Thymus (tissue), 14 donors: ENCODE measurements at places on chromosomes 3 and 15.
A peak's percentile ranks its signal among the peaks of the same experiment; 100 is the strongest.

DNA sequence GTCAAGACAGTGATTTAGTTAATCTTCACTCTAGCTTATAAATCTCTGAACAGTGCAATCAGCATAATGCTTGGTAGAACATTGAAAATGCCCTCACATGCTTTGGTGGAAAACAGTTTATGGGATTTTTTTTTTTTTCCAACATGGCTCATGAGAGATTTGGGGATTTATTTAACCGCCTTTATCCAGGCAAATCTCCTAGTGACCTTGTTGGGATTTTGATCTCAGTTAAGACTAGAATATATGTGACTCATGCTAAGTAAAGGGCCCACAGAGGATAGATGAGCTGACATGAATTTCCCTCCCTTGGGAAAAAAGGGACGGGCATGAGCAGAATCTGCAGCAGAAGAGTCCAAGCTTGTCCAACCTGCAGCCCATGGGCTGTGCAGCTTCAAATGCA, 18.7 kb downstream of the LRTM1 start:
- H3K36me3 ChIP-seq: no peaks in the 10 kb centered on the region
- H3K27ac ChIP-seq: no peak overlapping the region
- DNase-seq: no peak
- no peaks in the 10 kb centered on the region for H3K4me1 ChIP-seq
- no peak overlapping the region for H3K4me3 ChIP-seq

DNA sequence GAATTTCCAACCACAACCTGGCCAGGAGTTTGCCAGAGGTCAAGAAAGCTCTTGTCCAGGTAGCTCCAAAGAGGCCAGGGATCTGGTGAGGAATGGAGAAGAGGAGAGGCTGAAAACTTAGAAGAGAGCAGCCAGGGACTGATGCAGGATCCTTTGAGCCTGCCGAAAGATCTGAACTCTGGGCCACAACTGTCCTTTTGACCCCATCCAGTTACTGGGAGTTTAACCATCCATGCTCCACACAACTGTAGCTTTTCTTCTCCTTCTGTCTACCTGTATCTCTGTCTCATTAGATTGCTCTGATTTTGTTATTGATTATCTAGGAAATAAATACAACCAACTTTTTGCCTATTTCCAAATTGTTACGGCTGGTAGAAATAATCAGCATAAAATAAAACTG, 36.7 kb downstream of the DAZL start:
- H3K27me3 ChIP-seq: no peaks in the 10 kb centered on the region
- no peak overlapping the region for H3K4me3 ChIP-seq
- DNase-seq: no peak
- no peaks in the 10 kb centered on the region for H3K4me1 ChIP-seq

DNA sequence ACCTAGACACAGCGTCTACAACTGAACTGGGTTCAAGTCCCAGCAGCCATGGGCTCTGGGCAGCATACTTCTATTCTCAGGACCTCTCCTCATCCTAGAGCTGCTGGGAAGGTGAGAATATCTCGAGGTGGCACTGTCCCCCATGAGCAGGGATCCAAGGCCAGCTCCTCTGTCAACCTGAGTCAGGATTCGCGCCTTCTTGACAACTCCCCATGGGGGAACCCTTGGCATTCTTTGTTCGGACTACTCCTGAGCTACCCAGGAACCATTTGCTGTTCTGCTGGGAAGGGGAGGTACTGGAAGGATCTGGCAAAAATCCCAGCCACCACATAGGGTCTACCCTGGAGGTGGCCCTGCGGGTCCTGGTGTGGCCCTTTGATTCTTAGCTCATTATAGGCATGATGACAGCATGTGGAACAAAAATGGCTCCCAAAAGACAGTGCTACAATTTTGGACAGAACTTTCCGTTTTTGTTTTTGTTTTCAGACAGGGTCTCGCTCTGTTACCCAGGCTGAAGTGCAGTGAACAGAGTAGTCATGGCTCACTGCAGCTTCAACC, 22.3 kb downstream of the PLXNB1 start:
- no peaks in the 10 kb centered on the region for H3K36me3 ChIP-seq
- H3K27me3 ChIP-seq: no peaks in the 10 kb centered on the region
- H3K4me1 ChIP-seq: no peaks in the 10 kb centered on the region

GRCh38 chr15:74878273-74878672, 5.1 kb upstream of the SCAMP2 start:
- no peaks in the 10 kb centered on the region for H3K36me3 ChIP-seq
- no peak for DNase-seq
- H3K4me1 ChIP-seq: peaks cover 7% of the 10 kb centered on the region
- no peak overlapping the region for H3K4me3 ChIP-seq
- no peak overlapping the region for H3K27ac ChIP-seq
- no peaks in the 10 kb centered on the region for H3K27me3 ChIP-seq

GRCh38 chr15:64274341-64274950, 81.5 kb downstream of the CSNK1G1 start:
- H3K36me3 ChIP-seq: no peaks in the 10 kb centered on the region
- H3K4me3 ChIP-seq: no peak overlapping the region
- no peak overlapping the region for H3K27ac ChIP-seq
- no peaks in the 10 kb centered on the region for H3K27me3 ChIP-seq
- H3K4me1 ChIP-seq: no peaks in the 10 kb centered on the region
- DNase-seq: peak; percentile 28

DNA sequence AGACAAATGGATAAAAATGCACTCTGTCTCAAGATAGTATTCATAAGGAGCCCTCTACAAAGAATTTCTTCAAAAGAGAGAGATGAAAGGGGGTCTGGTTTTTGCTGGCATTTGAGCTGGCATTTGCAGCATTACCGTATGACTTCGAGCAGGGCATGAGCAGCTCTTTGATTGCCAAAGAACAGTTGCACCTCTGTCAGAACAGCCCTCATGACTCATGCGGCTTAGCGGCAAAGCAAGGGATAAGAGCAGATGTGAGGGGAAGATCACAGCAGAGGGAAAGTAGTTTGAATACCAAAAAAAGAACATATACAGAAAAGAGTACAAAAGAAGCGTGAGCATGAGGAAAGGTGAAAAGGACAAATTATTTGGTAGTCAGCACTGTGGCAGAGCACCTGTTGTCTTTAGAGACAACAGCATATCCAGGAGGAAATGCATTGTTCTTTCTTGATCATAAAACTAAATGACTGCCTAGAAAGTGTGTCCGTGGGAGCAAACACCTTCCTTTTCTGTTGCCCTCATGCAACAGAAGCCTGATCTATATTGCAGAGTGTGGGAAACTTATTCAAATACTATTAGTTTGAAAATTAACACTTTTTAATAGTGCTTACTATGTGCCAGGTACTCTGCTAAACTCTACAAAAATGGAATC, 80.5 kb upstream of the SLC24A5 start:
- no peak for DNase-seq
- H3K4me3 ChIP-seq: no peak overlapping the region
- no peak overlapping the region for H3K27ac ChIP-seq
- no peaks in the 10 kb centered on the region for H3K36me3 ChIP-seq

DNA sequence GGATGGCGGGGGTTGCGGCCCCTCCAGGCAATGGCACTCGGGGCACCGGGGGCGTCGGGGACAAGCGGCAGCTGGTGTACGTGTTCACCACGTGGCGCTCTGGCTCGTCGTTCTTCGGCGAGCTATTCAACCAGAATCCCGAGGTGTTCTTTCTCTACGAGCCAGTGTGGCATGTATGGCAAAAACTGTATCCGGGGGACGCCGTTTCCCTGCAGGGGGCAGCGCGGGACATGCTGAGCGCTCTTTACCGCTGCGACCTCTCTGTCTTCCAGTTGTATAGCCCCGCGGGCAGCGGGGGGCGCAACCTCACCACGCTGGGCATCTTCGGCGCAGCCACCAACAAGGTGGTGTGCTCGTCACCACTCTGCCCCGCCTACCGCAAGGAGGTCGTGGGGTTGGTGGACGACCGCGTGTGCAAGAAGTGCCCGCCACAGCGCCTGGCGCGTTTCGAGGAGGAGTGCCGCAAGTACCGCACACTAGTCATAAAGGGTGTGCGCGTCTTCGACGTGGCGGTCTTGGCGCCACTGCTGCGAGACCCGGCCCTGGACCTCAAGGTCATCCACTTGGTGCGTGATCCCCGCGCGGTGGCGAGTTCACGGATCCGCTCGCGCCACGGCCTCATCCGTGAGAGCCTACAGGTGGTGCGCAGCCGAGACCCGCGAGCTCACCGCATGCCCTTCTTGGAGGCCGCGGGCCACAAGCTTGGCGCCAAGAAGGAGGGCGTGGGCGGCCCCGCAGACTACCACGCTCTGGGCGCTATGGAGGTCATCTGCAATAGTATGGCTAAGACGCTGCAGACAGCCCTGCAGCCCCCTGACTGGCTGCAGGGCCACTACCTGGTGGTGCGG, 1.9 kb downstream of the CHST2 start:
- H3K27ac ChIP-seq: peak overlapping the region; percentile 3
- H3K4me1 ChIP-seq: peaks cover 58% of the 10 kb centered on the region
- peak; percentile 75 for DNase-seq
- H3K36me3 ChIP-seq: peaks cover 23% of the 10 kb centered on the region
- peaks cover 12% of the 10 kb centered on the region for H3K27me3 ChIP-seq
- peak overlapping the region; percentile 68 for H3K4me3 ChIP-seq

- no peak for DNase-seq
- no peaks in the 10 kb centered on the region for H3K36me3 ChIP-seq
- no peak overlapping the region for H3K4me3 ChIP-seq
- H3K27ac ChIP-seq: no peak overlapping the region
- no peaks in the 10 kb centered on the region for H3K27me3 ChIP-seq
Observed at GRCh38 chr15:67979281-67979680, 74.8 kb upstream of the PIAS1 start.

GRCh38 chr3:121974601-121975111, 47.4 kb downstream of the ILDR1 start:
- no peaks in the 10 kb centered on the region for H3K27me3 ChIP-seq
- H3K36me3 ChIP-seq: no peaks in the 10 kb centered on the region
- no peak for DNase-seq

- H3K4me3 ChIP-seq: peak overlapping the region; percentile 48
- H3K27ac ChIP-seq: peak overlapping the region; percentile 82
- H3K27me3 ChIP-seq: peaks cover 44% of the 10 kb centered on the region
- H3K36me3 ChIP-seq: no peaks in the 10 kb centered on the region
Observed at GRCh38 chr3:4977001-4977852, 2.0 kb upstream of the BHLHE40 start.

DNA sequence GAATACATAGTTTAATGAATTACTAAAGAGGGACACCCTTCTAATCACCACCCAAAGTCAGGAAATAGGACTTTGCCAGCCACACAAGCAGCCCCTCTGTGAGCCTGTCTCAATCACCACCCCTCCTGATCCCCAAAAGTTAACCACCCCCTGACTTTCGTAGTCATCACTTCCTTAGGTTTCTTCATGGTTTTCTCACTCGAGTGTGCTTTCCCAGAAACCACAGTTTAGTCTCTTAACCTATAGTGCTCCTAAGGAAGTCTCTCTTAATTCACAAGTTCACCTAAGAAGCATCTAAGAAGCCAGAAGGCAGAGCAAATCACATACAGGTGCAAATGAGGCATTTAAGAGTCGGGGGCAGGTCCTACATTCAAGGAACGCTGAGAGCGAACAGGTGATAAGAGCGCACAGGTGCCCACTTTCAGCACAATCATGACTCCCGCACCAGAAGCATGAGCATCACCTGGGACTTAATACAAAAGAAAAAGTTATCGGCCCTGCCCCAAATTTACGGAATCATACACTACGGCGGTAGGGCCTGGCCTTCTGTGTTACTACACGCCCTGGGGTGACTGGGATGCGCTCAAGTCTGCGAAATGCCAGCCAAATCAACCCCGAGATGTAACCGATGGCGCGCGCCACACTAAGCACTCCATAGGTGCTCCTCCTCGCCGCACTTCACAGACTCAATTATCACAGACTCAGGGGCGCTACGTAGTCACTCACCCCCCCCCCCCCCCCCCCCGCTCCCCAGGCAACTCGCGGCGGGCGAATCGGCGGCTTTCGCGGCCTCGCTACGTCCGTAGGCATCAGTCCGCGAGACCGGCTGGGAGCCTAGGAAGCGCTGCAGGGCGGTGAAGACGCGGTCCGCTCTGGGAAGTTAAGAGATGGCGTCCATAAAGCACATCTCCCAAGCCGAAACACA, 815 bp downstream of the ULK4 start:
- H3K36me3 ChIP-seq: no peaks in the 10 kb centered on the region
- H3K4me3 ChIP-seq: peak overlapping the region; percentile 85
- H3K27me3 ChIP-seq: no peaks in the 10 kb centered on the region
- H3K4me1 ChIP-seq: peaks cover 14% of the 10 kb centered on the region
- H3K27ac ChIP-seq: peak overlapping the region; percentile 31

GRCh38 chr3:151282921-151283320, 4.6 kb upstream of the P2RY14 start:
- H3K27me3 ChIP-seq: no peaks in the 10 kb centered on the region
- DNase-seq: peak; percentile 49
- no peak overlapping the region for H3K4me3 ChIP-seq
- no peak overlapping the region for H3K27ac ChIP-seq
- no peaks in the 10 kb centered on the region for H3K36me3 ChIP-seq
- peaks cover 3% of the 10 kb centered on the region for H3K4me1 ChIP-seq

DNA sequence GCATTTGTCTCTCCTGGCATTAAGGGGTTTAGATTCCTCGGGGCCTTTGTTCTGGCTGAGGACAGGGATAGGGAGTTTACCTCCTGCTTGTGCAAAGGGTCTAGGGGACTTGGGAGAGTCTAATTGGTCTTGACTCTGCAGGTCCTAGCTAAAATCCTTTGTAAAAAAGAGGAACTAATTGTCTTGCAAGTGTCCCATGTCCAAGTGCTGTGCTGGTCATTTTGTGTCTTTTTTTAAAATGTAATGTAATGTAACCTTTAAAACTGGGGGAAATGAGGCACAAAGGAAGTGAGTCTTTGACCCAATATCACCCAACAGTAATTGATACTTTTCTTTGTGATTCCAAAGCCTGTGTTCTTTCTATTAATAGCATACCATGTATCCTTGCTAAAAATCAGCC, 14.9 kb upstream of the C3orf80 start:
- no peaks in the 10 kb centered on the region for H3K4me1 ChIP-seq
- H3K27ac ChIP-seq: no peak overlapping the region
- no peak for DNase-seq
- H3K36me3 ChIP-seq: no peaks in the 10 kb centered on the region

GRCh38 chr15:57972864-57973263, 92.6 kb downstream of the ALDH1A2 start:
- no peak for DNase-seq
- H3K27me3 ChIP-seq: no peaks in the 10 kb centered on the region
- H3K4me1 ChIP-seq: no peaks in the 10 kb centered on the region
- no peaks in the 10 kb centered on the region for H3K36me3 ChIP-seq
- no peak overlapping the region for H3K27ac ChIP-seq

GRCh38 chr15:92105611-92106010, 252.1 kb downstream of the SLCO3A1 start:
- no peaks in the 10 kb centered on the region for H3K27me3 ChIP-seq
- peaks cover 42% of the 10 kb centered on the region for H3K4me1 ChIP-seq
- no peak overlapping the region for H3K4me3 ChIP-seq

- no peaks in the 10 kb centered on the region for H3K36me3 ChIP-seq
- no peaks in the 10 kb centered on the region for H3K27me3 ChIP-seq
- DNase-seq: no peak
- no peak overlapping the region for H3K27ac ChIP-seq
- peaks cover 36% of the 10 kb centered on the region for H3K4me1 ChIP-seq
Observed at GRCh38 chr3:188097791-188098190, 56.2 kb upstream of the LPP start.

- H3K27me3 ChIP-seq: no peaks in the 10 kb centered on the region
- no peak overlapping the region for H3K4me3 ChIP-seq
- H3K27ac ChIP-seq: no peak overlapping the region
- no peaks in the 10 kb centered on the region for H3K36me3 ChIP-seq
- DNase-seq: no peak
Observed at GRCh38 chr3:152121270-152121636, 147.5 kb upstream of the MBNL1 start.
